ENCODE measurements at places on chromosomes 7 and 10.

GRCh38 chr10:89522463-89522862 lies 12.9 kb downstream of the SLC16A12 start:
- DNase-seq, result no peak

DNA sequence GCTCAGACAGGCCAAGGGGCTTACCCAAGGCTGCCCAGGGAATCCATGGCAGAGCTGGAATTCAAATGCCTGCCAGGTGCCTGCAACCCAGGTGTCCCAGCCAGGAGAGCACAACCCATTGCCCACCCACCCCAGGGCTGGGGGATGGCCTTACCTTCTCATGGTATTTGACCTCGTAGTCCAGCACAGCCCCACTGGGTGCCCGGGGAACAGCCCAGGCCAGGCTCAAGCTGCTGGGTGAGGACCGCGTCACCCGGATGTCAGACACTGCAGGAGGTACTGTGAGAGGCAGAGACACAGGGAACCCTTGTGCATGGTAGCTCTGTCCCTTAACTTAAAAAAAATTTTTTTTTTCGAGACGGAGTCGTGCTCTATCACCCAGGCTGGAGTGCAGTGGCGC lies 9.0 kb downstream of the EPHB4 start:
- DNase-seq, result no peak

GRCh38 chr7:140275069-140275965 lies 98.5 kb upstream of the KDM7A start:
- DNase-seq, result no peak

- no peak for DNase-seq
Measured at GRCh38 chr10:184174-184573, 48.9 kb downstream of the ZMYND11 start.

GRCh38 chr7:108468246-108468645 lies 12.0 kb upstream of the NRCAM start:
- no peak for DNase-seq
